ENCODE measurements at places on chromosomes 7 and 10.

DNA sequence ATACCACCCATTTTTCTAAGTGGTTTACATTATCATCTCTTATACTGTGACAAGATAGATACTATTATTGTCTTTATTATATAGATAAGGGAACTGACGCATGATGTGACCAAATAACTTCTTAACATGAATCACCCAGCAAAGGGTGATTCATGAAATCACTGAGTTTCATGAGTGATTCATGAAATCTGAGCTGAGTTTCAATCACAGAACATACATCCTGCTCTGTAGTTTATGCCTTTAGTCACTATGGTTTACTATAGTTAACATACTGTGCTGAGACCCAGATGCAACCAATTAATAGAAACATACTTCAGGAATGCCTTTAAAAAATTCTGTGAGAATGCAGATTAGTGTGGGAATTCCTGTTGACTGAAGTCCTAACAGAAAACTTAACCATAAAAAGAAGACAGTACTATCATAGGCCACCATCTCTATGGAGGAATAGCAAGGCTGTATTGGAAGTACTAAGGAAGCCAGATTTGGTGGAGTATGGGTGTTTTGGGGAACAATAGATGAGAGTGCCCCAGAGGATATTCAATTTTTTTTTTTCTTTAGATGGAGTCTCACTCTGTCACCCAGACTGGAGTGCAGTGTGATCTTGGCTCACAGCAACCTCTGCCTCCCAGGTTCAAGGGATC lies 43.1 kb upstream of the SEMA3A start:
- no peak for DNase-seq

DNA sequence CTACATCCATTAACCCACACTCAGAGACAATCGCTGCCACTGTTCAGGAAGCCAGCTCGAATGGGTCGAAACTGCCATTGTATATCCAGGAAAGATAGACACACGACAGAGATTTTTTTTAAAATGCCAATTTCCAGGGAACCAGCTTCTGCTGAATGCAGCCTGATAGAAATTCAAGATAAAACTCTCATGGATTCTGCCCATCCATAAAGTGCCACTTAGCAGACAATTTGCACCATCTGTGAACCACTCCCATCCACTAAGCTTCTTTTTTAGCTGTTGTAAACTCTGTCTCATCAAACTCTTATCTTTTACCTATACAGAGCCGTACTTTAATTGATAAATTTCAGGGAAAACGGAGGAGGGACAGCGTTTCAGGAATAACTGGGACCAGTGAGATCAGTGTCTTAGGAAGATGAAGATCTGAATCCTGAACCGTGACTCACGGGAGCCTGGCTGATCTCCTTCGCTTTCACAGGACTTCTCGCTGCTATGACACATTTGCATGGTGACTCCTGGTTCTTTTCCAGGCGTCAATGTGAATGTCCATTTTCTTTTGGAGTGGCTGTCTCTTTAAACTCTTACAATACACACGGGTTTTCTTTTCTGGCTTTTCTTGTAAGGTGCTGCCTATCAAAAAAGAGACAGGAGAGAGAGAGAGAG lies 103.4 kb downstream of the FAM204A start:
- DNase-seq, result peak; percentile 32

GRCh38 chr10:14466257-14466656 lies 135.5 kb upstream of the FRMD4A start:
- no peak for DNase-seq

GRCh38 chr10:88849234-88849633 lies 2.4 kb downstream of the ANKRD22 start:
- DNase-seq, result no peak

- DNase-seq, result no peak
Measured at GRCh38 chr7:12322284-12322902, 81.3 kb downstream of the VWDE start.

DNA sequence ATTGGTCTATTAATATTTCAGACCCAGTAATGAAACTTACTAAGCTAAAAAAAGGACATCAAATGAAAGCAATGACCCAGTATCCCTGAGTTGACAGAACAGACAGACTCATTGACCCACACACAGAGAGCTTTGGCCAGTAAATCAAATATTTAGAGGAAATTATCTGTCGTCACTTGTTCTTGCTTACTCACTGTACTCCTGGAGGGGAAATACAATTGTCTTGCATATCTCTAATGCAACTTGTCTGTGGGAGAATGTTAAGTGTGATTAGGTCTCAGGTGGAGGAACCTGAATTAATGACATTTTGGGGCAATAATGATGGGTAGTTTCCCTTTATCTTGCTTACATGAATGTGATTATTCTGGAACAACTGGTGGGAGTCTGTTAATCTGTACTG lies 80.4 kb downstream of the CUBN start:
- DNase-seq, result no peak

- no peak for DNase-seq
Measured at GRCh38 chr7:111107579-111107978, 16.7 kb downstream of the LRRN3 start.

- no peak for DNase-seq
Measured at GRCh38 chr7:49805371-49806007, 32.1 kb downstream of the VWC2 start.
